ENCODE measurements at places on chromosomes 5 and 9. TPM values are rescaled to one million over a fixed set of nuclear protein-coding genes. Genes with fewer than 3 reads are reported as not detected.

DNA sequence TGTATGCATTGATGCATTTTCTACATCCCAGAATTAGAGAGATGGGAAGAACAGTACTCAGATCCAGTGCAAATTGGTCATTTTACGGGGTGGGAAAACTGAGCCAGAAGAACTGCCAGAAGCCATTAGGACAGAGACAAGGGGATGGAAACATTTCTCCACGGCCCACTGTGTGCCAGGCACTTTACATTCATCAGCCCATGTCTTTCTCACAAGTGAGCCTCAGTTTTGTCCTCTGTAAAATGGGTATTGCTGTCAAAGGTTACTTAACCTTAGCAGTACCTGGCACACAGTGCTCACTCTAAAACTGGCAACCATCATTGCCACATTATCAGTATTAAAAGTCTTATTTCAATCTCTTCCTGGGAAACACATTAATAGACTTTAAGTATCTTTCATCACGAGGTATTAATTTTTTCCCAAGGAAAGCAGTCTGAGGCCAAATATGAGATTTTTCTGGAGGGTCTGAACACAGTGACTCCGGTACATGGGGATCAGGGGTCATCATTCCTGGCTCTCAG, 5.2 kb downstream of the DUSP1 start:
- peaks cover 31% of the 10 kb centered on the region for H3K36me3 ChIP-seq
- H3K27ac ChIP-seq, result peak overlapping the region; percentile 88
- no peaks in the 10 kb centered on the region for H3K27me3 ChIP-seq
- no peaks in the 10 kb centered on the region for H3K4me1 ChIP-seq

GRCh38 chr5:83447533-83447932, 24.0 kb upstream of the VCAN start:
- no peak for DNase-seq
- H3K27me3 ChIP-seq, result no peaks in the 10 kb centered on the region
- no peak overlapping the region for H3K4me3 ChIP-seq

DNA sequence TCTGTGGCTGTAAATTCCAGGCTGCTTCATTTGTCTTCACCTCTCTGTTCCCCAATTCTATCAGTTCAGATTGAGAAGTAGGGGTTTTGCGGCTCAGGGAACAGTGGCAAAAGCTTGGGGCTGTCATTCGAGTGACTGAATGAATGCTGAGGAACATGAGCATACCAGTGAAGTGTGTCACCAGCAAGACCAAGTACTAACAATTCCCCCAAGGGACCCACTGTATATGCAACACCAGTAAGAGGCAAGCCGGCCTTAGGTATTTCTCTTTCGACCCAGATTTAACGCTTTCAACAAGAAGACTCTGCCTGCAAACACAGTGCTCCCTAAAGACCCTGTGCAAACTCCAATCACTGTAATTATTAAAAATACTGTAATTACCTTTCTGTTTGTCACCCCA, 25.8 kb downstream of the KLHL3 start:
- no peak for DNase-seq
- H3K27ac ChIP-seq, result no peak overlapping the region
- no peak overlapping the region for H3K4me3 ChIP-seq

DNA sequence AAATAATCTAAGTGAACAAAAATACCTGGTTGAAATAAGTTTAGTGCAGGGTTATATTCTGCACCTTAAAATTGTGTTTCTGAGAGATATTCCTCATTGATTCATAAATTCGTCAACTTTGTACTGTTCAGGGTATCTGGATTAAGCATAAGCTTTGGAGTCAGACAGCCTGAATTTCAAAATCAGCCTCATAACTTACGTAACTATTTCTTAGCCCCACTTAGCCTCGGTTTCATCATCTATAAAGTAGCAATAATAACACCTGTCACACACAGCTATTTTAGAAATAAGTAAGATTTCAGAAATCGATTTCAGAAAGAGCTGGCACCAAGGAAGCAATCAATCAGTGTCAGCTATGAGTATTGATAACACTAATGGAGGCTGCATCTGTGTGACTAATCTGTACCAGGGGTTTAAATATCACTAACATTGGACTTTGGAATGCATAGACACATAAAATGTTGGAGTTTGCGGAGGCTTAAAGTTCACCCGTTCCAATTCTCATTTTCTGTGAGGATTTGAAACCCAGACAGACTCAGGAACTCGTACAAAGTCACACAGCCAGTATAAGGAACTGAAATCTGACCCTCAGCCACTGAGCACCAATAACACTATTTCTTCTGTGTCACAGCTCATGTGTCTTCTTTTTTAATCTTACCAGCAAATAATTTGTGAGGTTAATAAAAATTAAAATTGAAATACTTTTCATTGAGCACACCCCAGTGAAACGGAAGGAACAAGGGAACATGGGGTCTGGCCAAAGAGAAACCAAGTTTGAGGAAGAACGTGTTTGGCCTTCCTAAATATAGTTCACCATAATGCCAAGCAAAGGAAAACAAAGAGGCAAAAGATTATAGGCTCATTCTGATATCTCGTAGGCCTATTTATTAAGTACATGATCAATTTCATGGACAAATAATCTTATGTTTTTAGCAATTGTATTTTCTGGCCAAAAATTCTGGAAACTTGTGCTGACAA, 194.4 kb upstream of the PTGER4 start:
- H3K4me3 ChIP-seq, result no peak overlapping the region
- DNase-seq, result peak; percentile 81
- H3K36me3 ChIP-seq, result no peaks in the 10 kb centered on the region
- H3K27me3 ChIP-seq, result no peaks in the 10 kb centered on the region
- peak overlapping the region; percentile 78 for H3K27ac ChIP-seq
- H3K4me1 ChIP-seq, result peaks cover 5% of the 10 kb centered on the region

Gene PTGES
- not detected for polyA plus RNA-seq

- peaks cover 2% of the 10 kb centered on the region for H3K36me3 ChIP-seq
- no peak overlapping the region for H3K4me3 ChIP-seq
- peaks cover 4% of the 10 kb centered on the region for H3K4me1 ChIP-seq
- no peak overlapping the region for H3K27ac ChIP-seq
- no peak for DNase-seq
These were observed 102.4 kb downstream of the LPAR1 start for GRCh38 chr9:110935829-110936228.

DNA sequence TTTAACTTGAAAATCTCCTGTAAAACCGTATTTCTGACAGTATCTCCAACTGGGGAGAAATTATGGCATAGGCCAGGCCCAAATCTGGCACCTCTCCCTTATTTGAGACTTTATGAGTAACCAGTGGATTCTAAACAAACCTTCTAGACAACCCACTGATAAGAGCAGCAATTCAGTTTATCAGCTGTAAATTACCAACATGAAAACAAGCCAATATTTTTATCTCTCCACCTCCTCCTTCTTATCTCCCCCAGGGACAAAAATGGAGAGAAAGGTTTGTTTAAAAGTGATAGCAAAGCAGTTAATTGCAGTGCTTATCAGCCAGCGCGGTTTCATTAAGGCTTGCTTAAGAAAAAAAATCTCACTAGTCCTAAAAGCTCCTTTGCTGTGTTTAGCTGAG, 53.8 kb downstream of the KCNV2 start:
- H3K27me3 ChIP-seq, result no peaks in the 10 kb centered on the region
- peaks cover 3% of the 10 kb centered on the region for H3K4me1 ChIP-seq
- no peak overlapping the region for H3K27ac ChIP-seq
- peak; percentile 32 for DNase-seq
- peaks cover 2% of the 10 kb centered on the region for H3K36me3 ChIP-seq

GRCh38 chr9:36151316-36152210, 15.0 kb downstream of the GLIPR2 start:
- H3K36me3 ChIP-seq, result no peaks in the 10 kb centered on the region
- H3K27me3 ChIP-seq, result no peaks in the 10 kb centered on the region
- peaks cover 16% of the 10 kb centered on the region for H3K4me1 ChIP-seq
- no peak overlapping the region for H3K27ac ChIP-seq

DNA sequence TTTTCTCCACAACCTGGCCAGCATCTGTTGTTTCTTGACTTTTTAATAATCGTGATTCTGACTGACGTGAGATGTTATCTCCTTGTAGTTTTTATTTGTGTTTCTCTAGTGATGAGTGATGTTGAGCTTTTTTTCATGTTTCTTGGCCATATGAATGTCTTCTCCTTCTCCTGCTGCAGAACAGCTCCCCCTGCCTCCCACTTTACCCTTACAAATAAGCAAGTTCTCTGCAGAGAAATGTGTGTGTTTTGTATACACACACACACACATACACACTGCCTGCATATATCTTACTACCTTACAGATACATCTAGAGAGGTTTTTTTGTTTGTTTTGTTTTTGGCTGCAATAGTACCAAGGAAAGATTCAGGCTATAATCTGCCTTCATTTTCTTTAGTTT, 88.7 kb upstream of the PHF24 start:
- no peaks in the 10 kb centered on the region for H3K27me3 ChIP-seq
- H3K4me1 ChIP-seq, result no peaks in the 10 kb centered on the region
- no peak overlapping the region for H3K27ac ChIP-seq
- peak; percentile 8 for DNase-seq

Gene SLC44A1
- polyA plus RNA-seq, result 21.8 TPM

Gene SPAG8
- not detected for polyA plus RNA-seq

Gene SURF4
- polyA plus RNA-seq, result 285 TPM

DNA sequence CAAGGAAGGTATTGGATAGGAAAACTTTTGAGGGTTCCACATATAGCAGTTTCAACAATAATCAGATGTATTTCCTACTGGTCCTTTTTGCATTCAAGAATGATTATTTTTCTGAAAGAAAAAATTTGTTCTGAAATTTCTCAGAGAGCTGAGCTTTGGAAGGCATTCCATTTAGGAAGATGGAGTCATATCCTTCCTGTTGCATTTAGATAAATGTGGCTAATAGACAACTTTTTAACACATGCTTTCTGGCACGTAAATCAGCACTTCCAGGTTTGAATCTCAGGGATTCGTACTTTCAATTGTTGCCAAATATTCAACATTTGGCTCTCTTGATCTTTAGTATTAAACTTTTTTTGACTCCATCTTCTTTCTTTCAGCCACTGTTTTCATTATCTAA, 24.8 kb upstream of the TLR4 start:
- H3K27me3 ChIP-seq, result no peaks in the 10 kb centered on the region
- H3K36me3 ChIP-seq, result no peaks in the 10 kb centered on the region
- no peaks in the 10 kb centered on the region for H3K4me1 ChIP-seq
- no peak for DNase-seq
- no peak overlapping the region for H3K4me3 ChIP-seq

DNA sequence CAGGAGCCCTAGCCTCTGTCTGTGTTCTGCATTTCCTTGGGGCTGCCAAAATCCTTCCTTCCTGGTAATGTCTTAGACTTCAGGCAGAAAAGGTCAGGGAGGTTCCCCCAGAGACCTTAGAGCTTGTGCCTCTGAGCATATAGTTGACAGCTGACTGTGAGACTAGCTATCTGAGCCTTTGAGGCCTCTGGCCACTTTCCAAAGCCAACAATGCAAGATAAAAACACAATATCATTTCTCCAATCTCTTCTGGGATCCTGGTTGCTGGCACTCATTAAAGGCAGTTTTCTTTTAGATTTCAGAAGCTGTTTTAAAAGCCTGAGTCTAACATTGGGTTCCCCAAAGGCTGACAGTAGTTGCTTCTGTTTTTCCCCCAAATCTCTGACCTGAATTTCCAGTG, 13.2 kb upstream of the GLRA1 start:
- no peaks in the 10 kb centered on the region for H3K4me1 ChIP-seq
- DNase-seq, result no peak
- no peak overlapping the region for H3K27ac ChIP-seq
- H3K4me3 ChIP-seq, result no peak overlapping the region
- H3K27me3 ChIP-seq, result no peaks in the 10 kb centered on the region

DNA sequence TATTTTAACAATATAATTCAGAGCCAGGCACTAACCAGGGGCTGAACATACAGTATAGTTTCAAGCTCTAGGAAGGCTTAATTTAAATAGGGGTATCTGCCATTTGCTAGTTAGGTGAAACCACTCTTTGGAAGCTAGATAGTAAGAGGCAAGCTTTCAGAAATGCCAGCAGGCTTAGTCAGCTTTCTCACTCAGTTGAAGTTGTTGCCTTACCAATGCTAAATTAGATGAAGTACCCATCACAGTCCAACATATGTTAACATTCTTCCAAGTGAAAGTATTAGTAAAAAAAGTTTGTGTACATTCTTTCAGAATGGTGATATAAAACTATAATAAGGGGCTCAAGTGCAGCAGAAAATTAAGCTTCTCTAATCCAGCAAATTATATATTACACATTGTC, 215.0 kb downstream of the CNTLN start:
- DNase-seq, result no peak
- H3K27ac ChIP-seq, result no peak overlapping the region
- no peaks in the 10 kb centered on the region for H3K36me3 ChIP-seq
- H3K27me3 ChIP-seq, result no peaks in the 10 kb centered on the region
- no peak overlapping the region for H3K4me3 ChIP-seq

- H3K27me3 ChIP-seq, result no peaks in the 10 kb centered on the region
- H3K4me1 ChIP-seq, result no peaks in the 10 kb centered on the region
- H3K27ac ChIP-seq, result no peak overlapping the region
- H3K4me3 ChIP-seq, result no peak overlapping the region
- DNase-seq, result peak; percentile 54
These were observed 43.4 kb downstream of the ALDH1A1 start for GRCh38 chr9:72909428-72909827.

Gene HSD17B3
- 83.0 TPM for polyA plus RNA-seq

Gene CD180
- polyA plus RNA-seq, result 0.92 TPM

Gene CYSRT1
- 0.57 TPM for polyA plus RNA-seq

Gene WNK2
- polyA plus RNA-seq, result 19.2 TPM

GRCh38 chr5:72523960-72524582, 16.9 kb upstream of the ZNF366 start:
- no peak overlapping the region for H3K27ac ChIP-seq
- peak; percentile 59 for DNase-seq
- H3K27me3 ChIP-seq, result no peaks in the 10 kb centered on the region
- no peaks in the 10 kb centered on the region for H3K36me3 ChIP-seq
- H3K4me1 ChIP-seq, result no peaks in the 10 kb centered on the region

Gene ZBTB34
- 2.0 TPM for polyA plus RNA-seq

DNA sequence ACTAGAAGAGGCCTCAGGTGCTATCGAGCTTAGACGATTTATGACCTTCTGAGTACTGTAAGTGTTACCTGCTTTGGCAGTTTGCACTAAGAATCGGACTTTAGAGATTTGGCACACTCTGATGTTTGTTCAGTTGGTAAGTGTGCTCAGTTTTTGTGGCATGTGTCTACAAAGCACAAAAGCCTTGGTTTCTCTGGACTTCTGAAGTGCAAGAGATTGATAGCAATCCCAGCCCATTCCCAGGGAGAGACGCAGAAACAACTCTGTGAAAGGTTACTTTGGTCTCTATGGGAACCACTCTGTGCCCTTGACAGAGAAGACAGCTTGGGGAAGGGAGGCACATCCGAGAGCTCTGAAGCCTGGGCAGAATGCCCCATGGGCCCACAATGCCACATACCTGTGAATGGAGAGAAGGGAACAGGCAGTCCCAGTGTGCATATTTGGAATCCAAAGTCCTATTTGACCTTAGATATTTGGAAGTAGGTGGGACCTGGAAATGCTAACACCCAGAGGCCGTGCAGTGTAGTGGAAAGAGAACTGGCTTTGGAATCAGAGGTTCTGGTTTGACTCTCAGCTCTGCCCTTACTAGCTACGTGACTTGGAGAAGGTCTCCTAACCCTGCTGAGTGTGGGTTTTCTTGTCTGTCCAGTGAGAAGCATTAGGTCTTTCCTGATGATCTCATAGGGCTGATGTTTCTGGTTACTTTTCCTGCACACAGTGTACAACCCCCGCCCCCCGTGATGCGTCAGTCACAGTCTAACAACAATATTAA, 194.3 kb upstream of the VLDLR start:
- H3K27ac ChIP-seq, result no peak overlapping the region
- H3K4me1 ChIP-seq, result no peaks in the 10 kb centered on the region
- no peaks in the 10 kb centered on the region for H3K27me3 ChIP-seq
- DNase-seq, result no peak
- H3K36me3 ChIP-seq, result no peaks in the 10 kb centered on the region

Gene PRKACG
- polyA plus RNA-seq, result not detected

Gene PRLR
- 84.6 TPM for polyA plus RNA-seq
